ENCODE measurements at places on chromosomes 2 and 18. TPM values are rescaled to one million over a fixed set of nuclear protein-coding genes. Genes with fewer than 3 reads are reported as not detected.

Gene CPS1
- total RNA-seq: not detected

Gene ANKRD36
- 70.9 TPM for total RNA-seq

Gene IL37
- not detected for total RNA-seq

Gene DYNAP
- total RNA-seq: not detected

Gene MGAT4A
- 270 TPM for total RNA-seq

Gene RAB6D
- not detected for total RNA-seq

Gene ABCG8
- total RNA-seq: not detected

Gene RAX
- not detected for total RNA-seq

Gene DNAJC5G
- total RNA-seq: not detected

Gene CHMP3
- total RNA-seq: 83.6 TPM

Gene RAB6C
- total RNA-seq: 0.11 TPM

Gene CFAP65
- total RNA-seq: not detected

Gene AAK1
- total RNA-seq: 220 TPM

Gene TMEM150A
- total RNA-seq: 14.3 TPM

DNA sequence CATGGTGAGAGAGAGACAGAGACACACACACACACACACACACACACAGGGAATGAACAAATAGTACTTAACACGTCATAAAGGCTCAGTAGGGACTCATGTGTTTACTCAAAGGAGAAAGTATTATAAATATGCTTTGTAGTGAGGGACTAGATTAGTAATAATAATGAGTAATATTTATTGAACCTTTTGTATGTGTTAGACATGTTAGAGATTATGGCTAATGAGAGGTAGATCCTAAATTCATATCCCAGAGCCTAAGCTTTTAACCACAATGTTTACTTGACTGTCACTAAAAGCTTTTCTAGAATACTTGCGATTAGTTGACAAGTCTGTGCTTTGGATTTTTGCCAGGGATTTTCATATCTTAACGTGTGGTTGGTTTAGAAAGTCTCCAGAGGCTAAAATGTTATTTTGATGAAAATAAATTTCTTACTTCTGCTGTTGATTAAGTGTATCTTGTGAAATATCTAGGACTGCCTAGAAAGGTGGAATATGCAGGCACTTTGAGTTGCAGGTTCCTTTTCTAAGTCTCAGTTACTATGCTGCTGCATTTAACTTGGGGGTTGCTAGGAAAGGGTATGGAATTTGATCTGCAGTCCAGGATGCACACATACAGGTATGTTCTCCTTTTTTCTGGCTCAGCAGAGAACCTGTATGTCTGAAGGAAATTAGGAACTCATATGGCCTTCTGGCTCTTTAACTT, 64.5 kb downstream of the UBR3 start:
- H3K27ac ChIP-seq: no peak overlapping the region
- no peaks in the 10 kb centered on the region for H3K27me3 ChIP-seq
- DNase-seq: no peak
- no peaks in the 10 kb centered on the region for H3K4me1 ChIP-seq
- no peak overlapping the region for H3K4me3 ChIP-seq

DNA sequence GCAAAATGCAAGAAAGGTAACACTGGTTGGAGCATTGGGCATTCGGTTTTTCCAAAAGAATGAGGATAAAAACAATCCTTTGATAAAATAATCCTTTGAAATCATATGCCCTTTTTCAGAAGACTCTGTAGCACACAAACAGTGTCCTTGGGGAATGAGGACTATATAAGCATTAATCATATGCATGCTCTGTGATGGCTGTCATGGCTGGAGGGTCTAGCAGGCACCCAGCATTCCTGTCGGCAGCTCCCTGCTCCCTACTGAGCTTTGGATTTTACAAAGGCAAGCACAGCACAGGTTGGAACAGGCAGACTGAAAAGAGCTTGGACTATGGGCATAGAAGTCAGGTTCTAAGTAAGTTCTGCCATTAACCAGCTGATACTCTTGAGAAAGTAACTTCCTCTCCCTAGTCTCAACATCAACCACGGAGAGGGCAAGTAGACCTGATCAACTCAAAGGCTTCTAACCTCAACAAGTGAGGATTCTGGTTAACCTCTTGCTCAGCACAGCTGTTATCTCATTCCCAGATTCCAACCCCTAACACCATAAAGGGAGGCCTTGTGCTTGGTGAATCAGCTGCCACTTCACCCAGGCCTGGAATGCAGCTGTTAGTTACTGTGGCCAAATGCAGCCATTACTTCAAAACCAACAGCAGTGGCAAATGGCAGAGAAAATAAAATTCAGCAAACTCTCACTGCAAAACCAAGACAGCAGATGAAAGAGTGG, 29.5 kb downstream of the GALNT14 start:
- no peak for DNase-seq
- no peak overlapping the region for H3K27ac ChIP-seq
- no peaks in the 10 kb centered on the region for H3K4me1 ChIP-seq

DNA sequence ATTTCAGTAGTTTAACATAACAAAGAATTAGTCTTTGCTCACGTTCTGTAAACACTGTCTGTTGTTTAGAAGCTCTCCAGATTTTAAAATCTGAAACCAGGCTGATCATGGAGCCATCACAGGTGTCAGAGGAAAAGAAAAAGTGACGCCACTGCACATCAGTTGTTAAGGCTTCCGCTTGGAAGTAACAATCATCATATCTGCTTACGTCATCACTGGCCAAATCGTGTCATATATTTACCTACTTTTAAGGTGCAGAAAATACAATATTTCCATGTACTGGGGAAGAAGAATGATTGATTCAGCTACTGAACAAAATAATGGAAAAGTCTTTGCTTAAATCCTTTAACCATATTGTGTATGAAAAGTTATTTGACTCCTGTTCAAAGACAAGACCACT, 382.6 kb upstream of the MC4R start:
- H3K27me3 ChIP-seq: no peaks in the 10 kb centered on the region
- DNase-seq: no peak
- no peaks in the 10 kb centered on the region for H3K4me1 ChIP-seq
- no peak overlapping the region for H3K27ac ChIP-seq

DNA sequence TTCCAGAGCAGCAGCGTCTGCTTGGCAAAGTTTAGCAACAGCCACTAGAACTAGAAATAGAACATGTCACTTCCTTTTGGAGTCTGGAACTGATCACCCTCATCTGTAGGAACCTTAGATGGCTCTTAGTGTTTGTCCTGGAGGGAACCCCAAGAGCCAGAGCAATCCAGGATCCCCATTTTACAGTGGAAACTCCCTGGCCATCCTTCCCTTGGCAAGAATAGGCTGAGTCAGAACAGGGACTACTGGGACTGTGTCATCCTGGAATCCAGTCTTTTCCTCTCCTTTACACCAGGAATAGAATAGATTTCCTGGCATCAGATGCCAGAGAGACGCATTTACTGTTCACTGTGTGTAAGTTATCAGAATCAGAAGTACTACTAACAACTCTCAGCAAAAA, 33.2 kb upstream of the GRHL1 start:
- peaks cover 10% of the 10 kb centered on the region for H3K36me3 ChIP-seq
- H3K4me3 ChIP-seq: no peak overlapping the region
- H3K27ac ChIP-seq: no peak overlapping the region
- no peaks in the 10 kb centered on the region for H3K4me1 ChIP-seq
- no peaks in the 10 kb centered on the region for H3K27me3 ChIP-seq
- no peak for DNase-seq

GRCh38 chr2:9074930-9075329, 71.4 kb upstream of the MBOAT2 start:
- DNase-seq: no peak
- H3K4me3 ChIP-seq: no peak overlapping the region
- H3K27ac ChIP-seq: no peak overlapping the region
- no peaks in the 10 kb centered on the region for H3K4me1 ChIP-seq
- H3K27me3 ChIP-seq: no peaks in the 10 kb centered on the region

DNA sequence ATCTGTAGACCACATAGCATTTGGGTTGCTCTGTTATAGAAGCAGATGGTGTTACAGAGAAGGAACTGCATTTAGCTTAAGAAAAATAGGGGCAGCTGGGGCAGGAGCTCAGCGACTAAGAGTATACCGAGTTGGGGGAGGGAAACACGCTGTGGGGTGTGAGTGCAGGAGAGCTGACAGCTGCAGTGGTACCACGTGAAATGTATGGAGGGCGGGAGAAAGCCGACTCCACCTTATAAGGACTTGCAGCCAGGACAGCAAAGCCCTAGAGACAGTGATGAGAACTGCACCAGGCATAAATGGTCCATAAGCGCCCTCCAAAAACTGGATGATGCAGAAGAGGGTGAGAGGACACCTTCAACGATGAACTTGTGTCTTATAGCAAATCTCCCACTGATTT, 237.6 kb downstream of the PRKCE start:
- no peak overlapping the region for H3K27ac ChIP-seq
- H3K27me3 ChIP-seq: no peaks in the 10 kb centered on the region
- H3K4me3 ChIP-seq: no peak overlapping the region
- H3K36me3 ChIP-seq: no peaks in the 10 kb centered on the region
- DNase-seq: peak; percentile 9
- peaks cover 5% of the 10 kb centered on the region for H3K4me1 ChIP-seq

DNA sequence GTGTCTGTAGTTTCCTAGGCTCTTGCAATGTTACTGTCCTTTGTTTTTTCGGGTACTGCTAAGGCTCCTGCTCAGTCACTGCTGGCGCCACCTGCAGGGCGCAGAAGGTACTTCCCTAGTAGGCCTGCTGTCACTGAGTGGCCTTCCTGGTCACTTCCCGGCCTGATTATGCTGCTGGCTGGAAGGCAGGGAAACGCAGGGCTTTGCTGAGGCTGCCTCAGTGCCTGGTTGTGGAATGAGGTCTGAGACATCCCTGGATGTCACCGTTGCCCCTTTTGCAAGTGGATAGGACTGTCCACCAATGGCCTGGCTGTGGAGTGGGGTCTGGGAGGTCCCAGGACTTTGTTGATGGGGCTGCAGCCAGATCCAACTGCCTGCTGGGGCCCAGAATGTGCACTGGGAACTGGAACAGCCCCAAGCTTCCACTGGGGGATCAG, 13.1 kb downstream of the DAW1 start:
- DNase-seq: peak; percentile 40
- H3K4me3 ChIP-seq: no peak overlapping the region
- no peak overlapping the region for H3K27ac ChIP-seq
- no peaks in the 10 kb centered on the region for H3K4me1 ChIP-seq
- H3K27me3 ChIP-seq: no peaks in the 10 kb centered on the region
- H3K36me3 ChIP-seq: no peaks in the 10 kb centered on the region

DNA sequence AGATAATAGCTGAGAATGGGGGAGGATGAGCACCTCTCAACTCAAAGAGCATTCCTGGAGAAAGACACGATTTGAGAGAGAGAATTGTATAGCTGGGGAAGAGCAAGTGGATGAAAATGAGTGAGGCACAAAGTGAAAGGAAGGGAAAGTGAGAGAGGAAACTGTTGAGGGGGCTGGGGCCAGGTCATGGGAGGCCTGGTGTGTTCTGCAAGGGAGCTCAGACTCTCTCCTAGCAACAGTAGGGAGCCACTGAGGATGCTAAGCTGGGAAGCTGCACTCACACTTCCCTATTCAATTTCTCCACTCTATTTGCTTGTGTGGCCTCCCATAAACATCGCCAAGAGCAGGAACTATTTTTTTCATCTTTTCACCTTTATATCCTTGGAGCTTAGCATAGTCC, 14.8 kb downstream of the EVA1A start:
- no peaks in the 10 kb centered on the region for H3K36me3 ChIP-seq
- no peaks in the 10 kb centered on the region for H3K4me1 ChIP-seq
- no peak overlapping the region for H3K27ac ChIP-seq
- no peak for DNase-seq
- no peak overlapping the region for H3K4me3 ChIP-seq

DNA sequence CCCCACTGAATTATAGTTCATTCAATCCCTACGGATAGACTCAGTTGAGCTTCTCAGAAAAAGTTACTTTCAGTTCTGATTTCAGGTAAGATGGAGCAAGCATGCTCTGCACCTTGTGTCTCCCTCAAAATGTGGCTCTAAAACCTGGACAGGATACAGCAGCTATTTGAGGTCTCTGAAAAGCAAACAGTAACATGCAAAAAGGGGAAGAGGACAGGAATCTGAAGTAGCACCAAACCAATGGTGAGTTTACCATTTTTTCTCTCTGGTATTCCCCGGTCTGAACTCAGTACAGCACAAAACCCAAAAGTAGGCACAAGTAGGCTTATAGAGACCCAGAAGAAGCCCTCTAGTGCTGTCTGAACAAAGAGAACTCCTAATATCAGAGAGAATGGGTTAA, 34.1 kb downstream of the LANCL1 start:
- no peak overlapping the region for H3K27ac ChIP-seq
- no peak overlapping the region for H3K4me3 ChIP-seq
- H3K36me3 ChIP-seq: peaks cover 26% of the 10 kb centered on the region
- DNase-seq: no peak
- H3K4me1 ChIP-seq: no peaks in the 10 kb centered on the region

GRCh38 chr2:208389940-208390339, 16.7 kb upstream of the PTH2R start:
- H3K27me3 ChIP-seq: no peaks in the 10 kb centered on the region
- DNase-seq: no peak
- H3K4me1 ChIP-seq: no peaks in the 10 kb centered on the region
- H3K4me3 ChIP-seq: no peak overlapping the region
- H3K36me3 ChIP-seq: no peaks in the 10 kb centered on the region

DNA sequence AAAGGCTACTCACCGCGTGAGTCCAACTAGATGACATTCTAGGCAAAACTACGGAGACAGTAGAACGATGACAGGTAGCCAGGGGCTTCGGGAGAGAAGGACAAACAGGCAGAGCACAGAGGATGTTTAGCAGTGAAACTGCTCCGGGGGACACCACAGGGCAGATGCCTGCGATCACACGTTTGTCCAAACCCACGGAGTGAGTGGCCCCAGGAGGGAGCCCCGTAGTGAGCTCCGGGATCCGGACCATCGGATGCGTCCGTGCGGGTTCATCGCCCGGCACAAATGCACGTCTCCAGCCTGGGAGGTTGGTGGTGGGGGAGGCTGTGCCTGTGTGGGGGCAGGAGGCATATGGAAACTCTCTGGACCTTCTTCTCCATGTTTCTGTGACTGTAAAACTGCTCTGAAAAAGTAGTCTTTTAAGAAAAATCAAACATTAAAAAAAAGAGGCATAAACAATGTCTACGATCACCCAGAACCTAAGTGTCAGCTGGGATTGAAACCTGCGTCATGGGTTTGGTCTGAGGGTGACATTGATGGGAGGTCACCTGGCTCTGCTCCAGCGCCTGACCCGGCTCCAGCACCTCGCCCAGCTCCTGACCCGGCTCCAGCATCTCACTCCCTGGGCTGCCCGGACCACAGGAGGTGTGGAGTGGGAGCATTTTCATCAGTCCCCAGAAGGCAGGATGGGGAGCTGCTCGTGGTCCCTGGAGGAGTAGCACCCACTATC, 83.0 kb upstream of the CTDP1 start:
- no peaks in the 10 kb centered on the region for H3K36me3 ChIP-seq
- DNase-seq: no peak
- H3K4me1 ChIP-seq: no peaks in the 10 kb centered on the region

- no peak for DNase-seq
- no peaks in the 10 kb centered on the region for H3K36me3 ChIP-seq
- H3K4me3 ChIP-seq: no peak overlapping the region
- H3K27me3 ChIP-seq: no peaks in the 10 kb centered on the region
Observed at GRCh38 chr2:11842336-11842735, 95.9 kb downstream of the LPIN1 start.

- no peaks in the 10 kb centered on the region for H3K27me3 ChIP-seq
- no peak overlapping the region for H3K4me3 ChIP-seq
- no peaks in the 10 kb centered on the region for H3K4me1 ChIP-seq
- H3K27ac ChIP-seq: no peak overlapping the region
- DNase-seq: no peak
- H3K36me3 ChIP-seq: no peaks in the 10 kb centered on the region
Observed at GRCh38 chr2:16816016-16816415, 150.4 kb upstream of the CYRIA start.

GRCh38 chr2:95113464-95113863, 8.1 kb downstream of the MRPS5 start:
- peaks cover 17% of the 10 kb centered on the region for H3K4me1 ChIP-seq
- no peaks in the 10 kb centered on the region for H3K27me3 ChIP-seq
- H3K4me3 ChIP-seq: no peak overlapping the region
- DNase-seq: no peak
- no peak overlapping the region for H3K27ac ChIP-seq

Data from CD4-positive, alpha-beta memory T cell (primary cell).